NCI-H1694 treated with DMSO at 0.1 percent for 48 hours (cell line): ENCODE measurements at places on chromosomes 11 and 22.
A peak's percentile ranks its signal among the peaks of the same experiment; 100 is the strongest.

DNA sequence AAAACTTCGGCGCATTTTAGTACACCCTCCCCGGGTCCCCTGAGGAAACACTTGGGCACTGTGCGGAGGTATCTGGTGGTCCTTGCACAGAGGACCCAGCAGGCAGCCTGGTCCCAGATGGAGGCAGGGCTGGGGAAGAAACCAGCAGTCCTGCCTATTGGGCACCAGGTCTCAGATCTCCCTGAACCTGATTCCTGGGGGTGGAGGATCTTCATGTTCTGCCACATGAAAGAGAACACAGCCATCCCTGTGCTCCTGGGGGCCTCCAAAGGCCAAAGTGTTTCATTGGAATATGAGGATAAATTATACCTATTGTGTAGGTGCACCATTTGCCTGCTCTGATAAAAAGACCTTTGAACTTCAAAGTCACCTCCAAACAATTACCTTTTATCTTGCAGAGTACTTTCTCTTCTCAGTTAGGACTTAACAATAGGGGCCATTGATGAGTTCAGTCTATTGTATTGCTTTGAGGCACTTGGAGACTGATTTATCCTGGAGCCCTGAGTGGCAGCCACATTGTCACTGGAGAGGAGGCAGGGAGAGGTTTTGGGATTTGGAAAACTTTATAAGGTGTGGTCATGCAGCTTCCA is 1.8 kb downstream of the RCN1 start:
- no peak for DNase-seq

- no peak for DNase-seq
Measured at GRCh38 chr11:47408598-47409439, 429 bp downstream of the SLC39A13 start.

DNA sequence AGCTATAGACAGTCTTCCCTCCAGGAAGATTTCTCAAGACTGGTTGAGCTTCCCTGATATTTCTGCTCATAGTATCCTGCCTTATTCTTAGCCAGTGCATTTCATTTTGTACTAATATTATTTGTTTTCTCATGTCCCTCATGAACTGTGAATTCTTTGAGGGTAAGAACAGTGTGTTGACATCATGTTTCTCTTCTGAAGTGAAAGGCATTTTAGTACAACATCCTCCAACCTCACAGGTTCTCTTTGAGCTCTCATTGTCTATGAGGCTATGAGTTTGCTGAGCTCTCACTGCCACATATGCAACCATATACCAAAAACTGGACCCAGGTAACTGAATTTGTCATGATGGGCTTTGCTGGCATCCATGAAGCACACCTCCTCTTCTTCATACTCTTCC is at the start of gene OR6Q1:
Gene OR6Q1 (plus strand): TSS at position 301 of the 400 bp plus-strand sequence. CDS start 0 bp downstream, at position 301.
- DNase-seq, result no peak

DNA sequence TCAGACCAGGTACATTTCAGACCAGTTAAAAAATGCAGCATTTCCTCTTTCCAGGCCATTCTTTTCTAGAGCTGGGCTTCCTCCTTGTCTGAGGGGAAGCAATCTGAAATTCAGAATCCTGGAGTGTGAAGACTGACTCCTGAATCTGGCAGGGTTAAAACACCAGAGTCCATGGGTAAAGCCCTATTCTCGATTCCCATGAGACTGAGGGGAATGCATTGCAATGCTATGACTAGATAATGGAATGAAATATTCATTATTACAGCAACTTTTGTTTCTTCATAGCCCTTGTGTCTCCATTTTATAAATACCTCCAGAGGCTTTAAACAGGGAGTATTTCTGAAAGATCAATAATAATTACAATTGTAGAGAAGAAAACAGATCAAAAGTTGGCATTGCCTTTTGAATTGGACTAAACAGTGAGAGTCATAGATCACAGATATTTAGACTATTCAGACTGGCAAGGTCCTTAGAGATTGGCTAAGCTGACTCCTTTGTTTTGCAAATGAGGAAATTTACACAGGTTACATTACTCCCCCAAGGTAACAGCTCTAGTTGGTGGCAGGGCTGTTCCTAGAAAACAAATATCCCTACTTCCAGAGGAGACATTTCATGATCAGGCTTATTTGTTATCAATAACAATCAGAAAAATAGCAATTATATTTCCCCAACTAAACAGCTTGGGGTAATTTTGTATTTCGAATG is 632.6 kb upstream of the KIRREL3 start:
- DNase-seq, result no peak

GRCh38 chr22:39208013-39208680 is 36.6 kb downstream of the PDGFB start:
- DNase-seq, result no peak

DNA sequence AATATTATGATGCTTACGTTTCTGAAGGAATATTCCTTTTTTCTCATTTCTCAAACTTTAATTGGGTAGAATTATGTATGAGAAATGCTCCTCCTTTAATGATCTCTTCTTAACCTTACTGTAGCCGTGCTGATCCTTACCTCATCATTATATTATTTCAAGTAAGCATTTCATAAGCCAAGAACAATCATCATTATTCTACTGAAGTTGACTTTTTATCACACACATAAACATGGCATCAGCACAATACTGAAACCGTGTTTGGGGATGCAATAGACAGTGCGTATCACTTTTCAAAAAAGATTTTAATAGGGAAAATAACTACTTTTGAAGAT is 162.8 kb downstream of the ARHGAP42 start:
- DNase-seq, result no peak

DNA sequence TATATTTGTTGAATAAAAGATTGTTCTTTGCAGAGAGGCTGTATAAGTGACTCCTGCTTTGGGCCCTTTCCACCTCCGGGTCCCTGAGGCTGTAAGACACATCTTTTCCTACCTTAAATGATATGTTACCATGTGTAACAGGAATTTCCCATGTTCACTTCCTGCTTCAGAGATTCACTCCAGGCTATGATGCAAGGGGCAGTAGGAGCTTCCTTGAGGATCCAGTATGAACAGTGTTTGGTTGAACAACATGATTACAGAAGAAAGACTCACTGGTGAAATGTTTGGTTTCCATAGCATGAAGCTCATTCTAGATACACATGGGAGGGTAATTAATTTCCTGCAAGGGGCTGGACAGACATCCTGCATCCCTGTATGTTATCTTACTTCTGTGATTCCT is 25.6 kb upstream of the ZDHHC13 start:
- no peak for DNase-seq

DNA sequence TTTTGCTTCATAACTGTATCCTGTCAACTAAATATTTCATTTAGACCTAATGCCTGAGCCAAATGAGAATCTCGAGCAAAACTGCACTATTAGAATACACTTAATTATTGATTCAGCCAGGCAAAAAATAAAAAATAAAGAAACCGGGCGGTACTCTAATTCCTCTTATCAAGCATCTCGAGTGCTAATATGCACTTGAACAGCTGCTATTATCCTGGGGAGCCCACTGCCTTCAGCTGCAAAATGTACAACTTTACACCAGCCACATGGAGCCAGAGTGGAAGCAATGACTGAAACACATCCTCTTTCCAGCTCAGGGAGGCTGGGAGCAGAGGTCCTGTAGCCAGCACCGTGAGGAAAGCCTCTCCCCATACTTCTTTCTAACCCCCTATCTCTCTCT is 390.0 kb upstream of the CADM1 start:
- no peak for DNase-seq

- DNase-seq, result no peak
Measured at GRCh38 chr11:36333897-36334296, 37.8 kb downstream of the PRR5L start.

DNA sequence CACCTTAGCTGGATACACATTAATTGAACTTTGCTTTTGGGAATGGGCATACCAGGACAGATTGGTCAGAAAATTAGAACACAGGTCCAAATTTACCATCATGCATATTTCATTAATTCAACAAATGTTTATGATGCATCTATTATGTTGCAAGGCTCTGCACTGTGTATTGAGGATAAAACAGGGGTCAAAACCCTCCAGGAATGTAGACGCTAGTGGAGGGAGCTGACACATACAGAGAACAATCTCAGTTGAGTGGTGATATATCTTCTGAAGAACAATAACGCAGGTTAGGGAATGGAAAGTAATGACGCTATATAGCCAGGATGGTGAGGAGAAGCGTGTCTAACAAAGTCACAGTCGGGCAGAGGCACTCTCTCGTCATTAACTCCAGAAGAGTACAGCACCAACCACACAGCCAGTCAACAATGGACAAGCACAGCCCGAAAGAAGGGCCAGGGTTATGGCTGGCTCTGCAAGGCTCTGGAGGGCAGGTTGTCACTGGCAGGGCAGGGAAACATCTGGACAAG is 3.8 kb downstream of the FLI1 start:
- DNase-seq, result no peak

GRCh38 chr11:19419808-19420207 is 179.1 kb upstream of the E2F8 start:
- DNase-seq, result no peak

- peak; percentile 31 for DNase-seq
Measured at GRCh38 chr22:19438298-19438697, 6.0 kb downstream of the MRPL40 start.

- no peak for DNase-seq
Measured at GRCh38 chr22:45169591-45170466, 6.1 kb downstream of the NUP50 start.

GRCh38 chr11:58941838-58942237 is 2.5 kb downstream of the GLYATL1 start:
- no peak for DNase-seq

DNA sequence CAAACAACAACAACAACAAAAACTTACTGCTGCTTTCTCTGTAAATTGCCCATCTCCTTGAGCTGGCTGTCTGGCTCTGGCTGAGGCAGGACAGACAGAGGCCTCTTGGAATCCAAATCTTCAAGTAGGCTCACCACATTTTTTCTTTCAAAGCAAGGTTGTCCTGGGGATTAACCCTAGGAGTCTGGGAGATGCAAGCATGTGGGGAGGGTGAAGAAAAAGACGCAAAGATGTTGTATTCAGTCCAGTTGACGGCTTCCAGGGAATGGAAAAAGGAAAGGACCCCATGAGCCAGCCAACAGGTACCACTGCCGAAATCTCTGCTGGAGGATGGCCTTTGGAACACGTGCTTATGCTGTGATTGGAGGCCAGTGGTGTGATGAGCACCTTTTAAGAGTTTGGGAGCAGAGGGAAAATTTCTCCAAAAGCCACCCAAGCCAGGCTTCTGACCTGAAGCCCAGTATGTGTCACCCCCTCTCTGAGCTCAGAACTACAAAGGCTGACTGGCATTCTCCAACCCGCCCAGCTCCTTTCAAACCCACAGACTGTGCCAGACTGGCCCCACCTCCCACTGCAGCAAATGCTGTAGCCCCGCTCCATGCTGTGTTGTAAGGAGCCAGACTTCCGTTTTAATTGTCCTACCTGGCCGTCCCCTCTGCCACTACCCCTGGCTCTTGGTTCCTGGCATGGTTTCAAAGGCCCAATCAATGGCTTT is 10.8 kb downstream of the BLID start:
- DNase-seq, result no peak

DNA sequence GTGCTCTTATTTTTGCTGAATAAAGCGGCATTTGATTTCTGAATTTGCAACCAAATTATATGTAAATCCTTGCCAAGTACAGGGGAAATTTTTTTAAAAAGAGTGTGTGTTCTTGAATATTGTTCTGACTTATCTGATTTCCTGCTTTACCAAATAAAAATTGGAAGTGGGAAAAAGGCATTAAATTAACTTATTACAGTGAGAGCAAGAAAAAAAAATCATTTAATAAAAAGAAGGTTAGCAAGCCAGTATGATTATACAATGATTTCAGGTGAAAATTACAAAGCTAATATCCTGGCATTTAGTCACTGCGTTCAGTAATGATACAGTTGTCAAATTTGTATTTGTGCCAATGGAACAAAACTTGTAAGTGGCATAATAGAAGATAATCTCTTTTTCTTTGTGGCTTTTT is 82.1 kb upstream of the PPARA start:
- DNase-seq, result peak; percentile 81

DNA sequence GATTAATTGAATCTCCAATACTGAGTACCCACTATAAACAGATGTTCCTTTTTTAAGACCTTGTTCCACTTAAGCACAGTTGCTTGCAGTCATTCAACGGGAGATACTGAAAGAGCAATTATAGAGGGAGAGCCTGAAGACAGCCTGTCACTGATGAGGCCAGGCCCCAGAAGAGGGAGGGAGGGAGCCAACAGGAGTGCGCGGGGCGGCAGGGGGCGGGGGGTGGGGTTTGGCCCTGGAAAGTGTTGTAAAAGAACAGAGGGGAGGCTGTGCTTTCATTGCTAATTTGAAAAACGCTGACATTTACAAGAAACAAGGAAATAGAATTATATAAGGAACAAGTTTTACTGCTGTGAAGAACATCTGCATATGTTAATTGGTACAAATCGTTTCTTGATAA is 53.1 kb downstream of the MAP6 start:
- no peak for DNase-seq

DNA sequence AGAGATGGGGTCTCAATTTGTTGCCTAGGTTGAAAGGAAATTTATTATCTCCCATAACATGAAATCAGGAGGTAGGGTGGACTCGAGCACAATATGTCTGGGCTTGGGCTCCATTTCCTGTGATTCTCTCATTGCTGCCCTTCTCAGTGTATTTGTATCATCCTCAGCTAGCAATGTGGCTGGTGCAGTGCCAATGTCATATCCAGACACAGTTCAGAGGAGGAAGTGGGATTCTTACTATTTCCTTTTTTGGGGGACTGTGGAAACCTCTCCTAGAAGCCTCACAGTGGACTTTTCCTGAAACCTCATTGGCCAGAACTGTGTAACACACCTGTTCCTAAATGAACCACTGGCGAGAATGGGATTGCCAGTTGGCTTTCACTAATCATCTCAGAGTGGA is 21.0 kb upstream of the SWAP70 start:
- no peak for DNase-seq

- no peak for DNase-seq
Measured at GRCh38 chr22:39155421-39155820, 2.9 kb upstream of the CBX7 start.

DNA sequence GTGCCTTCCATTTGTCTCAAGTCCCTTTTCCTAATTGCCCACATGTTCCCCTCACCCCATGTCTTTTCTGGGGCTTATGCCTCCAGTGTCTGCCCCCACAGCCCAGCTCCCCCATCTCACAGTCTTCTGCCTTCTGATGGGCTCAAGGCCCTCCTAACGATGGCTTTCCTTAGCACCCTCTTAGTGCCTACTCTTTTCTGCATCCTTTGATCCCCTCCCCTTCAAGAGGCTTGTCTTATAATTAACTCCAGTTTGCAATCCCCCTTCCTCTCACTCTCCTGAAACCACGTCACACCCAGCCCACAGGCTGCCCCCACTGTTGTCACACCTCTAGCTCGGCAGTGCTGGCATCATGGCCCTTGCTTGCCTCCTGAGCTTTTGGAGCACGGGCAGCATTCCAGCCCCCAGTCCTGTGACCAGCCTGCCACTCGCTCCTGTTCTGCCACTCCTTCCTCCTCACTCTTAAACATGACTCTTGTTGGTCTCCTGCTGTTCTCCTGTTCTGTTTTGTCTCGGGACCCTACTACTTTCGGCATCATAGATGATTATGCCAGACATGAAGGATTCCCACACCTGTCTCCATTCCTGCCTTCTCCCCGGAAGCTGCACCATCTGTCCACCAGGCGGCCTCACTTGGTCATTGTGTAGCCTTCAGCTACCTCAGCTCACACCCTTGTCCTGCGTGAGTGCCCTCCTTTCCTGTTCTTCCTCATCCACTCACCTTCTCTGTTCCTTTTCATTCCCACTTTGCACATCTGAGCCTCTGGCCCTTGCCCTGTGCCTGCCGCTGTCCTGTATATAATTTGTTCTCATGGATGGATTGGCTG is 26.1 kb downstream of the UBE2L3 start:
- DNase-seq, result no peak
